ENCODE measurements at places on chromosomes 5 and 9.

- DNase-seq = no peak
These were observed 25.3 kb downstream of the UBAP1 start for GRCh38 chr9:34203992-34204635.

DNA sequence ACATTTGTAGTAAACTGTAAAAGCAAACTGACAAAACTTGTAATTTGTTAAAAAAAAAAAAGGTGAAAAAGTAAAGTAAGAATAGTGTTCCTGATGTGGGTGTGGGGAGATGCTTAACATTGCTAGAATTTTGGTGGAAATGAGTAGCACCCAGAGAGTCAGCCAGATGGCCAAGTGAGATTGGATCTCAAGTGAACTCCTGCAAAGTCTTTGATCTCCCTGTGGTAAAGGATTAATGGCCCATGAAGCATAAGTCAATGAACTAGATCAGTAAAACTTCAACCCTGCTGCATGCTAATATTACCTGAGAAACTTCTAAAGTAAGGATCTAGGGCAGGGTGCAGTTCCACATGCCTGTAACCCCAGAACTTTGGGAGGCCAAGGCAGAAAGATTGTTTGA is 19.0 kb upstream of the FAM169A start:
- no peak for DNase-seq

- no peak for DNase-seq
These were observed 131.1 kb upstream of the FBXL7 start for GRCh38 chr5:15368835-15369234.

DNA sequence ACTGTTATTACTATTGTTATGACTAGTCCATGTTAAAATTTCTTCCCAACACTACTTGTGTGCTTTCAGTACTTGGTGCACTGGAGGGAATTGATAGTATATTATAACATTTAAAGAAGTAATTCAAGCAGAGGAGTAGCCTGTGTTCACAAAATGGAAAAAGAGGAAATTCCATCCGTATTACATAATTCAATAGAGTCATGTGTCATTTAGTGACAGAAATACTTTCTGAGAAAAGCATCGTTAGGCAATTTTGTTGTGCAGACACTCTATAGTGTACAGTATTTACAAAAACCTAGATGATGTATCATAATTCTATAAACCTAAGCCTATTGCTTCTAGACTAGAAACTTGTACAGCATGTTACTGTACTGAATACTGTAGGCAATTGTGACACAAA is 78.3 kb upstream of the PCSK5 start:
- DNase-seq = no peak

GRCh38 chr5:150618163-150618562 is 22.3 kb upstream of the SYNPO start:
- DNase-seq = no peak

DNA sequence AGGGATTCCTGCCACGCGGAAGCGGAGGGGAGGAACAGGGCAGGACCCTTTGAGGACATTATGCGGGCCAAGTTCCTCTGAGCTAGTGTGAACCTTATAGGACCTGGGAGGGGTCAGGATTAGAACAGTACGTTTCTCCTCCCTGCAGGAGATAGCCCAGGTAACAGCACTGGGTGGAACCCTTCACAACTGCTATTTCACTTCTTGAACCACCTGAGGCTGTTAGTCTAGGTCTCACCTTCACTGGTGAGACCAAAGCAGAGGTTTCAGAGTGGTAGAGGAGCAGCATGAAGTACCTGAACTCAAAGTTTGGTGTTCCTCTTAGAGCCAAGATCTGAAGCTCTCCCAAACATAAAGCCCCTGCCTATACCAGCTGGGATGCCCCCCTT is 832 bp downstream of the EIF4EBP3 start:
- no peak for DNase-seq

DNA sequence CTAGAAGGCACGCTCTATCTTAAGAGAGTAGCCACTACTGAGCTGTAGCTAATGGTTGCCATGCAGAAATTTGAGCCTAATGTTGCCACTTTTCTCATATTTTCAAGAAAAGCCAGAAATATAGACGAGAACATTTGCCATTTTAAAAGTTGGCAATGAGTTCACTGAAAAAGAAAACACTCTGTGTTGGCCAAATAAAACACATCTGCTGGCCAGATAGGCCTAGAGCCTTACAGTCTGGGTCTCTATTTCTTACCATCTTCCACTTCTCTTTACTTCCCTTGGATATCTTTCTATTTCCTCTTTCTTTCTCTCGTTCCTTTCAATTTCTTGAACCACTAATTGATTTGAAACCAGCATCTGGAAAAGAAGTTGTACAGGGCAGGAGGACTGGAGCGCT is 36.6 kb upstream of the VCAN start:
- DNase-seq = no peak

GRCh38 chr5:134077926-134078580 is 36.4 kb upstream of the TCF7 start:
- no peak for DNase-seq

GRCh38 chr5:145917288-145917687 is 19.1 kb upstream of the SH3RF2 start:
- no peak for DNase-seq

GRCh38 chr5:170334626-170335025 is 37.0 kb upstream of the LCP2 start:
- DNase-seq = no peak

DNA sequence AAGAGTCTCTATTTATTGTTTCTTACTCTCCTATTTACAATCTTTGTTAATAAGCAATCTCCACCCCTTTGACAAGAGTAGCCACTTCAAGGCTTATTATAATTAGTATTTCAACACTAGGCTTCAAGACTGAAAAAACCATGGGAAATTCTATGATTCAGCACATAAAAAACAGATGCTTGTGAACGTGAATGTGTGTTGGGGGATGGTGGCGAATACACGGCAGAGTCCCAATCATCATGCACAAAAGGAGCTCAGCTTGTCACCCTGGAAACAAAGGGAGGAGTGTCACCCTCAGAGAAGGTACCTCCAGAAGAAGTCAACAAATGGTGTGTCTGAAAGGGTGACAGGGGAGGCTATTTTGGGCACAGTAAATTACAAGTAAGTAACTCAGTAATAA is 157.2 kb upstream of the RETREG1 start:
- no peak for DNase-seq

GRCh38 chr9:72600671-72601070 is 79.3 kb downstream of the TMC1 start:
- no peak for DNase-seq

DNA sequence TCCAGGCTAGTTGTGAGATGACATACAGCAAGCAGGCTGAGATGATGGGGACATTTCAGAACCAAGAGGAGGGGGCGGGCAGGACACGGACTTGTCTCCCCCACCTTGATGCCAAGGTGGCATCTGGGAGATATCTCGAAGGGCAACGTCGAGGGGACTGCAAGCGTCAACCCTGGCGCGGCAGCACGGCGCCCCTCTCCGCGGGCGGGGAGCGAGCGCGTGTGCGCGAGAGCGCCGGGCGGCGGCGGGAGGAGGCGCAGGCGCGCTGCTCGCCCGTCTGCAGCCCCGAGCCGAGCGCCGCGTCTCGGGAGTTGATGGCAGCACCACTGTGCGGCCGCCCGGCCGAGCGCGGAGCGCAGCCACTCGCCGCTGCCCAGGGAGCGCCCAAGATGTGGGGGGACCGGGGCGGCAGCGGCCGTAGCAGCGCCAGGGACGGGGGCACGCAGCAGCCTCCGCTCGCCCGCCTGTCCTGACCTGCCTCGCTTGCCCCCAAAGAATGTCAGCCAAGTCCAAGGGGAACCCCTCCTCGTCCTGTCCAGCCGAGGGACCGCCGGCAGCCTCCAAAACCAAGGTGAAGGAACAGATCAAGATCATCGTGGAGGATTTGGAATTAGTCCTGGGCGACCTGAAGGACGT is at the start of gene PRR16:
Gene PRR16 (plus strand): TSS at position 310 of the 636 bp plus-strand sequence.
- DNase-seq = no peak

- DNase-seq = no peak
These were observed 837.1 kb upstream of the C9orf72 start for GRCh38 chr9:28410411-28410810.

DNA sequence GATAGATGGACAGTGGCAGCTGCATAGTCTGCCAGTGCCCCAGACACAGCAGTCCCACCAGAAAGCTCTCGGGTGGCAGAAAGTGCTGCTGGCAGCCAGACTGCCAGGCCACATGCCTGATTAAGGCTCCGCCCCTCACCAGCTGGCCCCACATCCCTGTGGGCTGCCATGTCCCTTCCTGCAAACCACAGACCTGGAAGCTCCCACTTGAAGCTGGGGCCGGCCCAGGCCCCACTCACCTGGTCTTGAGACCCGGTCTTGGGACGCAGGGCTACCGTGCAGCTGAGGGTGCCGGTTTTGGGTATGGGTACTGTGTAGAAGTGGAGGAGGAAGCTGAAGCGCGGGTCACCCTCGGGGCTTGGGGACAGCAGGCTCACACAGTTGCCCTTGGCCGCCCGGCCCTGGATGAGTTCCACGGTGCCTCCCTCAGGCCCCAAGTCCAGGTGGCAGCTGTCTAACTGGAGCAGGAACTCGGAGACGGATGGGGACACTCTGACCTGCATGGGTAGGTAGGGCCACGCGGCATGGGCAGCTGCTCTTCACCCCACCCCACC is 15.3 kb downstream of the FPGS start:
- DNase-seq = no peak

- DNase-seq = peak; percentile 52
These were observed 466.1 kb downstream of the TLR4 start for GRCh38 chr9:118170032-118170955.

DNA sequence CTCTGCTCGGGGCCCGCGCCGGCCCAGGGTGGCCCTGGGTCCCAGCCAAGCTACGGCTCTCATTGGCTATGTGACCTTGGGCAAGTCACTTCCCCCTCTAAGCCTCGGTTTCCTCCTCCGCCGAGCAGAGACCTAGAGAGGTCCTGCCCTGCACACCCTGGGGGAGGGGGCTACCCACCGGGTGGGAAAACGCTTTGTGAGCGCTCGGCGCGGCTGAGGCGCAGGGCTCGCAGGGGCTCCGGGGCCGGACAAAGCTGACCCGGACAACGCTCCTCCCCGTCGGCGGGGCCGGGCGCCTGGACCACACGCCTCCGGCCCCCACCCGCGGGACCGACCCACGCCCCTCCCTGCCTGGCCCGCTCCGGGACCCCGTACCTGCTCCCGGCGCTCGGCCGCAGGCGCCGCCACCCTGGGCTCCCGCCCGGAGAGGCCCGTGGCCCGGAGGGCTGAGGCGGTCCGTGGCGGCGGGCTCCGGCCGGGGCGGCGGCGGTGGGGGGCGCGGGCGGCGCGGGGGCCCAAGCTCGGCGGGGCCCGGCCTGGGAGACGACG is 85.7 kb upstream of the MELK start:
- DNase-seq = no peak

DNA sequence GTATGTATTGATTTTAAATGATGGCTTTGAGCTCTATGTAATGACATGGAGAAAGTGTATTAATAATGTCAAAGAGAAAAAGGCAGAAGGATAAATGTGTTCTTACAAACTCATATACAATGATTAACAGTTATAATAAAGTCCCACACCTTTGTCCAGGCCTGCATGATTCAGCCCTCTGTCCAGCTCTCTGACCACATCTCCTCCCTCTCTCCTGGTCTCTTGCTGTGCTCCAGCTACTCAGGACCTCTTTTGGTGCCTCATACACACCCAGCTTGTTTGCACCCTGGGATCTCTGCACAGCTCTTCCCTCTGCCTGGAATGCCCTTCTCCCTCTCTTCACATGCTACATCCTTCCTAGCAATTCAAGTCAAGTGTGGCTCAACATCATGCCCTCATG is 37.5 kb upstream of the DMRT1 start:
- no peak for DNase-seq

GRCh38 chr5:91928754-91929521 is 545.8 kb upstream of the ARRDC3 start:
- no peak for DNase-seq

DNA sequence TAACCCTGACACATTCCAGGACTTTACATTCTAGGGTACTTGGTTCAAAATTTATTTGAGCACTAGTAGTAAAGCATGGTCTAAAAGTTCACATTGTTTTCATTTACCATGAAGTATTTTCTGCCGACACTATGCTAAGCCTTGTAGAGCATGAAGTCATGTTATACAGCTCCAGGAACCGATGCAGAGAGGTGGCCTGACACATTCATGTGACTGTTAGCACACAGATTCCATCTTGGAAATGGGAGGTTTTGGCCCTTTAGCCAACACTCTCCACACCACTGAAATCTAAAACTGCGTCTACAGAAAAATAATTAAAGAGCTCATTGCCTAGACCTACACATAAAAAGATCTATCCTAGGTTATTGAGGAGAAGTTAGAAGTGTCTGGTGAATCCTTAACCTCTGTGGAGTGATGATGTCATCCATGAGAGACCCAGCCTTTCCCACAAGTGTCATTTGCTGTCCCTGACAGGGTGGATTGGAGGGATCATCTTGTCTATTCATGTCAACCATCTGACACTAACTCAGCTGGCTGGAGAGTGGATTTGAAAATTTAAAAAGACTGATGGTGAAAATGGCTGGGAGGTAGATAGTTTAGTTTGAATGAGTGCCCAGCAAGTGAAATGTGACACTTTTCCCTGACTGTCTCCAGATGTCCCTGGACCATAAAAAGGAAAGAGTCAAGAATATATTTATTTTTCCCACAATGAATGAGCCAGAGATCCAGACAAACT is 1.3 kb downstream of the RANBP3L start:
- DNase-seq = no peak

GRCh38 chr5:74622122-74622521 is 18.4 kb downstream of the ENC1 start:
- DNase-seq = no peak

- DNase-seq = no peak
These were observed 1467.1 kb downstream of the FOXD4L5 start for GRCh38 chr9:63817622-63818518.

DNA sequence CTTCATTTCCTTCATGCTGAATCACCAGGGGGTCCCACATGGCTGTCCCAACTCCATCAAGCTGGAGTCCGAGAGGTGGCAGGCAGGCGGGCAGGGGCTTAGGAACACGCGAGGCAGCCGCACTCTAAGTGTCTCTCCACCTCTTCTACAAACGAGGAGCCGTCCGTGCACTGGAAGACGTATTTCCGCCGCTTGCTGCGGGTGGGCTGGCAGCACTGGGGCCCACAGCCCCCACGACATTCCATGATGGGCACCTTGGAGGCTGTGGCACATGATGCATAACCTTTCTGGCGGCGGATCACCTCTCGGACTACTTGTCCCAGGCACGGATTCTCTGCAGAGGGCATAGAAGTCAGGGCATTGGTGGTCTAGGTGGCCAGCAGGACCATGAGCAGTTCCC is 87.2 kb upstream of the PANK3 start:
- DNase-seq = no peak

Data from substantia nigra (tissue), 51 donors.